ENCODE measurements at places on chromosomes 6 and 20.

- no peak for DNase-seq
Measured at GRCh38 chr20:44395461-44396340, 40.2 kb downstream of the HNF4A start.

- peak; percentile 14 for DNase-seq
Measured at GRCh38 chr6:48567016-48567415, 456.0 kb upstream of the PTCHD4 start.

DNA sequence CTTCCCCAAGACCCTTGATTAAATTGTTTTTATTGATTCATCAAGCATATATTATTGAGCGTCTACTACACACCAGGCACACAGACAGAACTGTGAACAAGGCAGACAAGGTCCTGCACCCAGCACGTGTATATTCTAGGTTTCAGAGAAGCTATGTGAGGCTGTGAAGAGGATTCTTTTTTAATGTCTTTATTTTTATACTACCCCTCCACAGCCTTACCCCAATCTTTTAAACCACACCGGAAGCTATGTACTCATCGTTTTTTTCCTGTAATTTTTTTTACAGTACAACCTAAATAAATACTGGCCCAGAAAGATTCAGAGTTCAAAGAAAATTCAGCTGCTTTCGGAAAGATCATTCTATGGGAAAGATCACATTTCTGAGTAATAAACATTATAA, 10.0 kb downstream of the SGK1 start:
- no peak for DNase-seq

- no peak for DNase-seq
Measured at GRCh38 chr6:153960281-153960680, 78.8 kb upstream of the OPRM1 start.

DNA sequence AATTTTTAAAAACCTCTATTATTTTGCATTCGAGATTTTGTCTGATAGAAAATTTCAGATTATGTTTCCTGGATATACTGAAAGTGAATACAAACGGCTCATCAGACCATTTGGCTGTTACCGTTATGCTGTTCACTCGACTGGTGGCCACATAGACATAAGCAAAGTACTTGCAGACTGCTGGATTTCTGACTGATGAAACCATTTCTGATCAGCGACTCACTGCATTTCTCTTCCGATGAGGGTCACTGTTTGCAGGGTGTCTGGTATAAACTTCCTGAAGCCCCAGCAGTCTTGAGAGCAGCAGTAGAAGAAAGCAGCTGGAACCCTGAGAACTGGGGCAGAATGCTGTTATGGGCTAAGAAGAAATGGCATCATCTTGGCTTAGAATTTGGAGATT, 17.7 kb downstream of the SNX9 start:
- DNase-seq: peak; percentile 44

Data from HS-5 (cell line).